ENCODE measurements at places on chromosomes 2 and 18. TPM values are rescaled to one million over a fixed set of nuclear protein-coding genes. Genes with fewer than 3 reads are reported as not detected.

The CAD gene
- 29.3 TPM for polyA plus RNA-seq

- DNase-seq = peak; percentile 52
Measured at GRCh38 chr18:5543036-5543680, 639 bp downstream of the EPB41L3 start.

GRCh38 chr2:193076995-193077394 lies 882.3 kb upstream of the TMEFF2 start:
- no peak for DNase-seq

DNA sequence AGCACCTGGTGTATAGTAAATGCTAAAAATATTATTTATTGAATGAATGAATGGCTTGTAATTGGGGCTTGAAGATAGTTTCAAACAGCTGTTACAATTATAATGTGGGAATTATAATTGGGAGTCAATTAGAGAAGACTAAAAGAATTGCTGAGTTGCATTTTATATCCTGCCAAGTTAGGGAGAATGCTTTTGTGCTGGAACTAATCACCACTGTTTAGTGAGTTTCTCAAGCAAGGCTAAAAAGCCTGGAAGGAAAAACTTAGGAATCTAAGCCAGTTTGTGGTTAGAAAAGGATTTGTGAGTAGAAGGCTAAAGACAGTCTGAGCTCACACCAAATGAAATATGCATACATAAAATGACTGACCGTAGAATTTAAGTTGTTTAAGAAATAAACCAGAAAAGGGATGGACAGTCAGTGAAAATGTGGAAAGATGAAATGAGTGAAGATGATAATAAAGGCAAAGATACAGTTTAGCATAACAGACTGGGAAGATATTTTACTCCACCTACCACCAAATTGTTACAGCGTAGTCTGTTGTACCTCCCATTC lies 647.7 kb upstream of the FSHR start:
- no peak for DNase-seq

The RAB17 gene
- 0.10 TPM for polyA plus RNA-seq

The WNT6 gene
- polyA plus RNA-seq = 0.08 TPM

GRCh38 chr2:44596537-44597320 lies 235.0 kb downstream of the CAMKMT start:
- no peak for DNase-seq

- DNase-seq = no peak
Measured at GRCh38 chr18:12867441-12868123, 16.5 kb downstream of the PTPN2 start.

Measured in SK-N-SH (cell line).